ENCODE measurements at places on chromosomes 6 and 20.

DNA sequence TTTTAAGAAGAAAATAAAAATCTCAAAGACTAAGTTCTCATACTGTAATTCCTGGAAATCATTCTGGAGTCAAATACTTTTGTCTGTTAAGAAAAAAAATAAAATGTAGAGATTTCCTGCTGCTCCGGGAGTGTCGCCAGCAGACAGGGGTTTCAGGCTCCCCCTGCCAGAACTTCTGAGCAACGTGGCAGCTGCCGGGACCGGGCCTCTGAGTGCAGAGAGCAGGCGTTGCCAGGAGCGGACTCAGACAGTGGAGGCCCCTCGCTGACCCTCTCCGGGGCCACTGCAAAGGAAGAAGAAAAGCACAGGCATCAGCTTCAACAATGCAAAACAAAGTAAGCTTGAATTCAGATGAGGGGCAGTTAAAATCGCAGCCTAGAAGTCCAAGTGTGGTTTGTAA lies 95.5 kb downstream of the THBS2 start:
- no peak for DNase-seq

- no peak for DNase-seq
Observed at GRCh38 chr6:78799682-78800081, 67.7 kb upstream of the IRAK1BP1 start.

DNA sequence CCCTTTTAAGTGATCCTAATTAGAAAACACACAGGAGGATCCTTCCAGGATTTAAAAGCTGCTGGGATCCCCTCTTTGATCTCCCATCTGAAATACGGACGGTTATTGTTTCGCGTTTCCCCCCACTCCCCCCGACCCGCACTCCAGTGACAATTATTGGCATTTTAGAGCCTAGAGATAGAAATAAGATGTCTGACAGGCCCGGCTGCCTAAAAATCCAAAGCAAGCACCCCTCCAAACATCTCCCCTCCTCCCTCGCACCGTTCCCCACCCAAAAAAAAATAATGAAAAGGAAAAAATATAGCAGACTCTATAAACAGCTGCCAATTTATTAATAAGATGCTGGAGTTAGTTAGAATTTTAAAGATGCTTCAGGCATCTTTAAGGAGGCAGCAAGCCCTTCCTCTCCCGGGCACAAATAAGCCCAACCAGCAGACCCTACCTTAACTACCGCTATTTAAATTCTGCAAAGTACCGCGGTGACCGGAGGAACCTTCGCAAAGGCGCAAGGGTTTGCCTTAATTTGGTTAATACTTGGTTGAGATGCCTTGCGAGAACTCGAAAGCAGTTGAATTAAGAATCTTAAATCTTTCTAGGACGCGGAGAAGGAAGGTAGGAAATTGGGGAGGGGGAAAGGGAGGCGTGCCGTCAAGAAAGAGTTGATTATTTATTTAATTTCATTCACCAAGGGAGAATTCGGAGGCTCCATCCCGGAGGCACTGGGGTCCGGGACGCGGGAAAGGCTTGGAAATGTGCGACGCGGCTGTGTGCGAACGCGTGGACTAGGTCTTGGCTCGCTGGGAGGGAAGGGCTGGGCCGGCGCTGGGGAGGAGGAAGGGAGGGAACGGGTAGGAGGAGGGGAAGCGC lies 1.5 kb upstream of the ISM1 start:
- DNase-seq: no peak

GRCh38 chr6:139944131-139944530 lies 569.7 kb upstream of the CITED2 start:
- DNase-seq: no peak

DNA sequence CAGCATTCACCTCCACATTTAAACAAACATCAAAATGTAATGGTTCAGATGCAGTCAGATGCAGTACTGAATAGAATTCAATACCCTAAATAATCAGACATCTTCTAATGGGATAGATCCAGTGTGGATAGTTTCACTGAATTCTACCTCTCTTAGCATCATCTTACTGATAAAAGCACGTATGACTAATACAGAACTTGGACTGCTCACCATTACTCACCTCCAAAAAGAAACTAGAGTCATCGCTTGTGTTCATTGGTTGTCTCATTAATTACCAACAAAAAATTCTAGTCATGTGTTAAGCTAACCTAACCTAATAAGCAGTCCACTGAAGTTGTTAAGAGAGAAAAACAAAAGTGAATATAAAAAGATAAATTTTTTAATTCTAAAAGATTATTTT lies 165.9 kb upstream of the IRAK1BP1 start:
- no peak for DNase-seq

GRCh38 chr20:49558826-49559225 lies 9.1 kb downstream of the PTGIS start:
- DNase-seq: no peak

GRCh38 chr20:54228841-54229240 lies 21.0 kb downstream of the PFDN4 start:
- no peak for DNase-seq

- no peak for DNase-seq
Observed at GRCh38 chr20:62048821-62049291, 16.8 kb downstream of the TAF4 start.

DNA sequence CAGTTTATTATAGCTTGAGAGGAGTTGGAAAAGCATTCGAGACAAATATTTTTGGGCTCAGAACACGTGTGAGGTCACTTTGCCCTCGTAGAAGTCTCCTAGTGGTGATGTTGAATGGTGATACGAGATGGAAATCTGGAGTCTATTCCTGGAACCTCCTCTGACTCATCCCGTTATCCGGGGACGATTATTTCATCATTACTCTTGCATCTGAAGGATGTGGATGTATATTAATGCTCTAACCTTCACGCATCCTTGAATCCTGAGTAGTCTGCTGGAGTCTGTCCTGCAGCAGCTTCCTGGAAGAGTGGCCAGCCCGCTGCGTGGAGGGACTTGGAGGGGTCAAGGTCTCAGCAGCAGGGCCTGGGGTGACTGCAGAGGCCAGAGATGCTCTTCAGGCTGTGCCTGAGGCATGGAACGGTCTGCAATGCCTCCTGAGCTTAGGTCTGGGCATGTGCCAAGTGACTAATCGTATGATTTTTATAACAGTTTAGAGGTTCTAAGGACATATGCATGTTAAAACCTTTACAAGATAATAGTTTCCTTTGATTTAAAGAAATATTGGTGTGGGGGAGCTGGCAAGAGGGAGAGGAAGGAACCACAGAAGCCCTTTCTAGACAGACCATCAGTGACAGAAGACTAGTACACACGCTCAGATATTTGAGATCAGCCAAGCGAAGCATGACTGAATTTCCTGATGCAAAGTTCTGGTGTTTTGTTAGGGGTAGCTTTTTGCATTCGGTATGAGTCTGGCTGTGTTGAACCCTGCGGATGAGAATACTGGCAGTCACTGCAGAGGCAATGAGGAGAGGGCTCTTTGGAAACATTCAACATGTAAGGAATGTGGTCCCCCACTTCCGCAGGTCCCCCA lies 400.2 kb downstream of the QKI start:
- DNase-seq: no peak

GRCh38 chr6:21741221-21742109 lies 147.9 kb downstream of the SOX4 start:
- DNase-seq: no peak

GRCh38 chr20:21280522-21281016 lies 22.6 kb upstream of the XRN2 start:
- no peak for DNase-seq

DNA sequence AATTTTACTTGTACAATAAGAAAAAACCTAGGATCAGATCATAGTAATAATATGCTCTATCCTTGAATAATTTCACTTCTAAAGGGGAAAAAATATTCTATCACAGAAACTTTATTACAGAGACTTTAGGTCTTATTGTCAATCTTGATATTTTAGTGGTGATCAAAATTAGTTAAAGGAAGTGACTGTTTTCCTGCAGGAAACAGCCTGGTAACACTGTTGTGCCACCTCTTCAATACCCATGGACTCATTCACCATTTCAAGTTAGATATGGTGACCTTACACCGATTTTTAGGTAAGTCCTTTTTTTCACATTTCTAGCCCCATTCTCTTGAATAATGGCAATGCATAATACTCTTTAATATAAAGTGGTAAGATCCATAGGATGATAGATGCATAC lies 99.2 kb downstream of the MTFR2 start:
- DNase-seq: no peak

- DNase-seq: no peak
Observed at GRCh38 chr20:64049060-64049877, at the start of gene SOX18. SOX18 (minus strand) TSS chr20:64049639; CDS start chr20:64049516, 123 bp downstream.

DNA sequence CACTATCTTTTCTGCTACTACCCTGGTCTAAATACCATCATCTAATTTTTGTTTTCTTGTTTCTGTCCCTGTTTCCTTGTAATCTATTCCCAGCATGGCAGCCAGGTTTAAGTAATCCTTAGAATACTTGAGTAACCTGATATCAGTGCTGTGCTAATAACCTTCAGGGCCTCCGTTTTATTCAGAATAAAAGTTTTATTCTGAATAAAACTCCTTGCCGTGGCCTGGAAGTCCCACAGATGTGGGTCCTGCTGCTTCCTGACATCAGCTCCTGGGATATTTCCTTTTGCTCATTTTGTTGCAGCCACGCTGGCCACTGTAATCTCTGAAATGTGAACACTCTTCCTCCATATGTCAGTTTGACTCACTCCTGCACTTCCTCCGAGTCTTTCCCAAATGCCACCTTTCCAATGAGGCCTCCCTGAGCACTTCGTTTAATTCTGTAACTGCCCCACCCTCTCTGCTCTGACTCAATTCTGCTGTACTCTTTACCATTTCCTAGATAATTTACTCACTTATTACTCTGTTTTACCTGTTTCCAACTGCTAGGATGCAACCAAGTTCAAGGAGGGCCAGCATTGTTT lies 114.0 kb upstream of the FOXA2 start:
- no peak for DNase-seq

- no peak for DNase-seq
Observed at GRCh38 chr6:39793516-39793915, 1.3 kb downstream of the DAAM2 start.

DNA sequence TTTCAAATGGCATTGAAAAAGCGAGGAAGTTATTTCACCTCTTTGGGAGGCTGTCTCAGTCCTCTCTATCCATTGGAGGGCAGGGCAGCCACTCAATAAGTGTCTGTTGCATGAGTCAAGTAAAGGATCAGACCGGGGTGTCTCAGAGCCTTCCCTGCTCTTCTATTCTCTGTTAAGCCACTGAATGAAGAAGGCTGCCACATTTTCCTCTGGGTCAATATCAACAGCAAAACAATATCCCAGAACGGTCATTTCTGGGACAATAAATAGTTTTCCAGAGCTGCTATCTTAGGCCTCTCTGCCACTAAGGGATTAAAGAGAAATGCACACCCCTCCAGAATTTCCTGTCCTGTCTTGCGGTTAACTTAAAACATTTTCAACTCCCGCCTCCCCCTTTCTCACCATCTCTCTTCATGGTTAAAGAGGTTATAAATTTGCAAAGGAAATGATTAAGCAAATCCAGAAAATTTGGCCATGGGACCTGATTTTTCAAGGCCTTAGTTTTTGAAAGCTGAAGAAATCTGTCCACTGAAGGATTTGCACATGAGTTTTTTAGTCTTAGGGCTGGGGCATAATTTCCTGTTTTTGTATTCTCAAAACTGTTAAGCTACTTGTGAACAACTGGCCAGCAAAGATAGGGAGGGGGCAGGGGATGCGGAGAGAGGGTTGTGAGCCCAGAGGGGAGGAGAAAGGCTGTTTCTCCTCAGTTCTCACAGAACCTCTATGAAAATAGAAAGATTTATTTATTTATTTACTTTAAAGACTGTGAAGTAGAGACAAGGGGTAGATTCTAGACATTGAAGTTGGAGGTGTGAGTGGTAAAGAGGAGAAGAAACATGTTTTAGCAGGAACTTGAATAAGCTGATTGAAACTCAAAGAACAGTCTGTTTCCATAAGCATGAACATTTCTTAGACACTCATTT lies 135.7 kb downstream of the BCAS1 start:
- no peak for DNase-seq

- DNase-seq: no peak
Observed at GRCh38 chr6:29723262-29723665, at the start of gene HLA-F. HLA-F (plus strand) TSS chr6:29723434; CDS start chr6:29723464, 30 bp downstream.

GRCh38 chr6:52566853-52567279 lies 10.0 kb downstream of the TRAM2 start:
- no peak for DNase-seq

GRCh38 chr6:138234363-138234762 lies 16.1 kb upstream of the PBOV1 start:
- no peak for DNase-seq

- DNase-seq: no peak
Observed at GRCh38 chr20:49160057-49160929, 27.8 kb downstream of the STAU1 start.

GRCh38 chr6:69774740-69775584 lies 21.8 kb downstream of the LMBRD1 start:
- no peak for DNase-seq

DNA sequence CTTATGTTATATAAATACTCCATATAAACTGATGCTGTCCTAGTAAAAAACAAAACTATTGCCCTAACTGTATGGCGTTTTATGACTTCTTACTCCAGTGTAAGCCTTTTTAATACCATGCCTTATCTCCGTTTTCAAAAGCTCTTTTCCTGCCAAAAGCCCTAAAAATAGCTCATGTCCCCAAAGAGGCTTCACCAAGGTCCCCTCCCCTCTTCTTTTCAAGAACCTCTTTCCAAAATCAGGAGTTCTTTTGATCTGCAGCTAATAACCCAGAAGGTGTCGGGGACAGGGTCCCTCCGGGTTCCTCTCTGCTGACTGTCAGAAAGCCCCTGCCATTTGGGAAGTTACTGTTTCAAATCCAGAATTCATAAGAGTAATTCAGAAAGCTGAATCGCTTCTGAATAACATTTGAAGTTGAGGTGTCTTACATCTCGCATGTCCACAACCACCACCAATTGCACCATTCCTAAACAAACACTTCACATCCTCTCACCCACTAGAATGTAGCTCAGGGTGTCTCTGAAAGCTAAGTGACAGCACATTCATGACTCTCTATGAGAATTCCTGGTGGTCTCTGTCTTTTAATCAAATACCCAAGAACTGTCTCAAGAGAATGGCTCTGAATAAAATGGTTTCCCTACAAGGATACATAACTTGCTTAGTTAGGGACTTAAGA lies 13.3 kb downstream of the TASP1 start:
- no peak for DNase-seq

DNA sequence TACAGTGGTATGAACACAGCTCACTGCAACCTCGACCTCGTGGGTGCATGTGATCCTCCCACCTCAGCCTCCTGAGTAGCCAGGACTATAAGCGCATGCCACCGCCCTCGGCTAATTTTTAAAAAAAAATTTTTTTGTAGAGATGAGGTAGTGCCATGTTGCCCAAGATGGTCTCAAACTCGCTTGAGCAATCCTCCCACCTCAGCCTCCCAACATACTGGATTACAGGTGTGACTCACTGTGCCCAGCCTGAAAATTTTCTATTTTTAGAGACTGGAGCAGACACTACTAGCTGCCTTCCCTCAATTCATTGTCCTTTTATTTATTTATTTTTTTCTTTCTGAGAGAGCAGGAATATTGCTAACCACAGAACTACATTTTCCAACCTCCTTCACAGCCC lies 20.3 kb upstream of the GTF3C6 start:
- no peak for DNase-seq

All from esophagus squamous epithelium (tissue), 5 donors.